ENCODE measurements at places on chromosomes 4 and X.

DNA sequence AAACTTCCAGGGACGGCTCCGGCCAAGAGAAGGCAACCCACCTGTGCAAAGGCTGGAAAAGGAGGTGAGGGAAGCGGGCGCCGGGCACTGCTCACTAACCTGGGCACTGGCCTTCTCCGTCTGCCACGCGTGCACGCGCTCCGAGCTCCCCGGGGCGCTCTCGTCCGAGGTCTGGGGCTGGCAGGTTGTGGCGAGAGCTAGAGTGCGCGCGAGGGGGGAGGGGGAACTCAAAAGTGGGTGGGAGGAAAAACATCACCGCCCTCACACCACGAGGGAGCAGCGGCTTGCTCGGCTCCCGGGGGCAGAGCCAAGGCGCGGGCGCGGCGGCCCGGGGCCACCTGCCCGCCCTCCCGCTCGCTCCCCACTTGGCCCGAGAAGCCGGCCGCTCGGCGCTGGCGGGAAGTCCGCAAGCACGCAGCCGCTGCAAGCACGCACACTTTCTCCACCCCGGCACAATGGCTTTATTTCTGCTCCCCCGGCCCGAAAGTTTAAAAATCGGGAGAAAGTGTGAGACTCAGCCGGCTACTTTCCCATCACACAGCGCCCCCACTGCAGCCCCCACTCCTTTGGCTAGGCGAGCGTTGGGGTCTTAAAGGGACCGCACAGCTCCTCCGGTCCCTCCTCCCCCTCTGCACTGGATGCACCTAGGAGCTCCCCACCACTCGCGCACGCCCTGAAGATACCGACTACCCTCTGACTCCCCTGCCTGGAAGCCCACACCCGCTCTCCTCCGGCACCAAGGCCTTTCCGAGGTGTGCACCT is at the start of gene CHRDL1:
Gene CHRDL1 (minus strand): TSS at position 173 of the 762 bp plus-strand sequence. CDS start 3,636 bp downstream, outside the sequence.
- no peak for DNase-seq

GRCh38 chr4:142811034-142811433 is 35.1 kb downstream of the INPP4B start:
- no peak for DNase-seq

GRCh38 chrX:132819711-132820264 is 138.6 kb downstream of the HS6ST2 start:
- no peak for DNase-seq

- no peak for DNase-seq
These were observed 21.6 kb downstream of the CLDN34 start for GRCh38 chrX:9988762-9989161.

- no peak for DNase-seq
These were observed 30.7 kb upstream of the SMARCA5 start for GRCh38 chr4:143482840-143483239.

DNA sequence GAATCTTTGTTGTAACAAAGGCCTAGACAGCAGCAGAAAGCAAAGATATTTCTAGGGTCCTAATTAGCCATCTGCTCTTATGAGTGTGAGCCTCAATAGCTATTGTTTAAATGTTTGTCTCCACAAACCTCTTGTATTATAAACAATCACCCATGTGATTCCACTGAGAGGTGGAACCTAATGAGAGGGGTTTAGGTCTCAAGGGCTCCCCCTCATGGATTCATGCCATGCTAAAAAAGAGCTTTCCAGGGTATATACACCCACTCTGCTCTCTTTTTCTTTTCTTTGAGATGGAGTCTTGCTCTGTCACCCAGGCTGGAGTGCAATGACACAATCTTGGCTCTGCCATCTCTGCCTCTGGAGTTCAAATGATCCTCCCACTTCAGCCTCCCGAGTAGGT is 42.1 kb downstream of the TRIM61 start:
- no peak for DNase-seq

GRCh38 chrX:68254738-68255645 is 178.3 kb downstream of the OPHN1 start:
- no peak for DNase-seq

- peak; percentile 23 for DNase-seq
These were observed 6.7 kb upstream of the ART3 start for GRCh38 chr4:76067652-76068286.

GRCh38 chr4:20395160-20395773 is 143.6 kb downstream of the SLIT2 start:
- no peak for DNase-seq

- no peak for DNase-seq
These were observed 32.7 kb downstream of the F9 start for GRCh38 chrX:139563251-139563650.

DNA sequence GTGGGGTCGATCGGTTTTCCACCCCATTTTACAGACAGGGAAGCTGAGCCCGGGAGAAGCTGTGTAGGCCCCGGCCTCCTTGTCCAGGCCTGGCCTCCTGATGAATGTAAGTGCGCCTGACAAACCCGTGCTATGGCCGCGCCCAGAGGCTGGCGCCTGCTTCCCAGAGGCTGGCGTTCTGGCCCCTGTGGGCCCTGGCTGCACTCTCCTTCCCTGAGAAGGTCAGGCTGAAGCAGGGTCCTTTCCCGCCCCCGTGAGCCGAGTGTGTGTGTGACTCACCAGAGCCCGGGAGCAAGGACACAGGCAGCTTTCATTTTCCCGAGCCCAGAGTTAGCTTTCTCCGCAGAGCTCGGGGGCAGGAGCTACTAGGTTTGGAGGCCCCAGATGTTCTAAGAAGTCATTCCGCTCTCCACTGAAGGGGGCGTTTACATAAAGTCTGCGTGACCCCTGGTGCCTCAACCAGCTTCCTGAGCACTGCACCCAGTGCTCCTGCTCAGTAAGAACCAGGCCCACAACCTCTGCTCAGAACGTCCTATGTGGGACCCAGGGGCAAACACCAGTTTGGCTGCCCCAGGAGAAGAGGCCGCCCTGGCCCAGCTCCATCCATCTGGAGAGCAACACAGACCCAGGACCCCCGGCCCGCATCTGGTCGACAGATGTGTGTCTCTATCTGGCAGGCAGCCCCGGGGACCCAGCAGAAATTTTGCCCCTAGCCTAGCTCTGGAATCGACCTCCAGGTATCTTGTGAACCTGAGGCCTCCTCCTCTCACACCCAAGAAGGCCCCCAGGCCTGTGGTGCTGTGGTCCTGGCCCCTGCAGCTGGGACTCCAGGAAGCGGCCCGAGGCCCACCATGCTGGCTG is 13.6 kb downstream of the UVSSA start:
- DNase-seq, result no peak

DNA sequence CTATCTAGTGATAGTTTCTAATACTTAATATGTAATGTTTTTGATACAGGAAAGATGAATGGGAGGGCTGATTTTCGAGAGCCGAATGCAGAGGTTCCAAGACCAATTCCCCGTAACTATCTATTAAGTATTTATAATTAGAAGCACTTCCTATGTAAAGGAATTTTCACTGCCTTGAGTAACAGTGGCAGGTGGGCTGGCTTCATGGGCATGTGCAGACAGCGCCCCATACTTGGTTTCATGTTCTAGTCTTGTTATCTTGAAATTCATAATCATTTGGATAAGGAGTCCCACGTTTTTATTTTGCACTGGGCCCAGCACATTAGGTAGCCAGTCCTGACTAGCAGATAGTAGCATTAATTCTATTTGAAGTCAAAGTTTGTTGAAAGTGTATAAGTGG is 1.7 kb downstream of the OCIAD1 start:
- no peak for DNase-seq

GRCh38 chrX:130304587-130305368 is 34.9 kb upstream of the SLC25A14 start:
- no peak for DNase-seq

- DNase-seq, result no peak
These were observed 237.1 kb upstream of the TLL1 start for GRCh38 chr4:165635951-165636350.

- DNase-seq, result no peak
These were observed 156.7 kb downstream of the TENT5D start for GRCh38 chrX:80576806-80577533.

DNA sequence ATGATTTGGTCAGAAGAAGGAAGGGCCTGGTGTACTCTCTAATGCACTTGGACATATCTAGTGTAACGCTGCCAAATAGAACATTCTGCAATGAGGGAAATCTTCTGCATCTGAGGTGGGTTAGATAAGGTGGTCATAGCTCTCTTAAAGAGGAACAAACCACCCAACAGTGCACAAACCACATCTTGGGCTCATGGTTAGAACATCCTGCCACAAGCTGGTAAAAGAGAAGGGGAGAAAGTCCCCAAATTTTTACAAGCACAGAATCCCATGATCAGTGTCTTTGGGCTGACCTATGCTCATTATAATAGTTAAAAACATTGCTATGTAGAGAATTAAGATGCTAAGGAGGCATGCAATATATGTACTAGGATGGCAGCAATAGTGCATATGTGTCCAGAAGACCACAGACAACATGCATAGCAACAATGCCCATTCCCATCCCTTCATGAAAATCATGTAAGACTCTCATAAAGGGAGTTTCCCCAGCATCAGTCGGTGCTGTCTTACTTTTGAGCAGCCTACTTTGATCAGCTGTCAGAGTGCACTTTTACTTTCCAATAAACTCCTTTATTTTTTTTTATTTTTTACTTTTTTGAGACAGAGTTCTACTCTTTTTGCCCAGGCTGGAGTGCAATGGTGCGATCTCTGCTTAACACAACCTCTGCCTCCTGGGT is 99.7 kb upstream of the SLC7A11 start:
- no peak for DNase-seq

DNA sequence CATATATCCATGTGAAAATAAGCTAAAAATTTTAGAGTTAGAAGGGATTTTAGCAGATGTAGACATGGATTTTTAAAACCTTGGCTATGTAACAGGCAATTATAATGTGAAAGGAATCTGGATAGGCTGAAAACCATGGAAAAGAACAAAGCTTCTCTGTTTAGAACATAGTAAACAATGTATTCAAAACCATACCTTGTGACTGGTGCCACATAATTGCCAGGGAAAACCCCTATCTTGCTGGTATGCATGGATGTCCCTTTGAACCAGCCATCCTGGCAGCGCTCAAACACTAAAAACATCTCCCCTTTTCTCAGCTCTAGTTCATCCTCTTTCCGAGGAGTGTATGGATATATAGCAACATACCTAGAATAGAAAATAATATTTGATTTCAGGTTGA is 110.6 kb upstream of the CBR4 start:
- no peak for DNase-seq

DNA sequence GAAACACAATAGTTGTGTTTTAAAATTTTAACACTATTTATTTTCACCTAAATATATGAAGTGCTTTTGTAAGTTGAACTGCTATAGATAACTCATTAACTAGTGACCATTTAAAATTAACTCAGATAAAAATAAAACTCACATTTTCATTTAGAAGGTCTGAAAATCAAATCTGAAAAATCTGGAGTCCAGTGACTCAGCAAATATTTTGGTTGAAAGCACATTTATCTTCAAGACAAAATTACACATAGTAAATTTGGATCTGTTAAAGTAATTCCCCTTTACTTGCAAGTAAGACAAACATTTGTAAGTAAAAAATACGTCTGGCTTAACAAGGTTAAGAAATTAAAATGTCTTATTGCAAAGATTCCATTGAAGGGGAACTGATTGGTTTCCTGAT is 589.1 kb downstream of the TRIML1 start:
- DNase-seq, result no peak

- no peak for DNase-seq
These were observed 48.3 kb downstream of the SEL1L3 start for GRCh38 chr4:25814301-25815136.

- DNase-seq, result no peak
These were observed 20.1 kb downstream of the BCORL1 start for GRCh38 chrX:130002541-130002940.

DNA sequence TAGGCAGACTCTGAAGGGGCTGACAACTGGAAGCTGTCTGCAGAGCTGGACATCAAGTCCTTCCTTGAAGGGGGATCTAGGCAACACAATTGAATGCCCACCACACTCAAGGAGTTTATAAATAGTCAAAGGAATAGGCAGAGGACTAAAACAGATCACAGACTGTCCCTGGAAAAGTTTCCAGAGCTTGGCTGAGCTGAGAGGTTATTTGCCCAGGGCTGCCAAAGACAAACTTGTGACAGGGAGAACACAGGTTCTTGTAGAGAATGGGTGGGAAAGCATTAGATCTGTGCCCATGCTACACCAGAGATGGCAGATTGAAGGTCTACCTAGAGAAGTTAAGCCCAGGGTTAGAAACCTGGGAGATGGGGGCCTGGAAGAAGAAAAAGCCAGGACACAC is 344.6 kb downstream of the MID1IP1 start:
- no peak for DNase-seq

DNA sequence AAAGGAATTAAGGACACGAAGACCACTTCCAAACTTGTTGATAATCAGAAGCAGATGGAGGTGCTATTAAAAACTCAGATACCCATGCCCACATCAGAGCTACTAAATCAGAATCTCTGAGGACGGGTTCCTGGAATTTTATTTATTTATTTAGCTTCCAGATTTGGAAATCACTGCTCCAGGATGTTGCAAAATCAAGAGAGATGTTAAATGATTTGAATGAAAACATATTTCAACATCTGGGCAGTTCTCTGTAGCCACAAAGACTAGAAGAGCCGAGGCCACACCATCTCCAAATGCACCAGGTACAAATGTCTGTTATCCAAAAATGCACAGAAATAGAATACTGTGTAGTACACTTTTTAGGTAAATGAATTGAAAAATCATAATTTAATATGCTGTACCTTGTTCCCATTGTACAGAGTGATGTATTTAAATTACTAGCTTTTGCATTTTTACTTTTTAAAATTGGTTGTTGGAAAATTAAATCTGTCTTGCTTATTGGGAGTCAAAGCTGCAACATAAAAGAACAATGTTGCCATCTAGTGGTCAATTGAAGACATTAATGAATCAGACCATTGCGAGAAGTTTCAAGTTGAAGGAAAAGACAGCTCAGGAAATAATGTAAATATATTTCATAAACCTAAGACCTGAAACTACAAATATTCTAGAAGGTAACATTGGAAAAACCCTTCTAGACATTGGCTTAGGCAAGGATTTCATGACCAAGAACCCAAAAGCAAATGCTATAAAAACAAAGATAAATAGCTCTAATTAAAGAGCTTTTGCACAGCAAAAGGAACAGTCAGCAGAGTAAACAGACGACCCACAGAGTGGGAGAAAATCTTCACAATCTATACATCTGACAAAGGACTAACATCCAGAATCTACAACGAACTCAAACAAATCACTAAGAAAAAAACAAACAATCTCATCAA is 151.3 kb upstream of the TTC29 start:
- DNase-seq, result no peak

GRCh38 chr4:185852961-185853360 is 41.0 kb upstream of the SORBS2 start:
- DNase-seq, result no peak

- DNase-seq, result no peak
These were observed 26.9 kb upstream of the HPSE start for GRCh38 chr4:83361416-83362103.

DNA sequence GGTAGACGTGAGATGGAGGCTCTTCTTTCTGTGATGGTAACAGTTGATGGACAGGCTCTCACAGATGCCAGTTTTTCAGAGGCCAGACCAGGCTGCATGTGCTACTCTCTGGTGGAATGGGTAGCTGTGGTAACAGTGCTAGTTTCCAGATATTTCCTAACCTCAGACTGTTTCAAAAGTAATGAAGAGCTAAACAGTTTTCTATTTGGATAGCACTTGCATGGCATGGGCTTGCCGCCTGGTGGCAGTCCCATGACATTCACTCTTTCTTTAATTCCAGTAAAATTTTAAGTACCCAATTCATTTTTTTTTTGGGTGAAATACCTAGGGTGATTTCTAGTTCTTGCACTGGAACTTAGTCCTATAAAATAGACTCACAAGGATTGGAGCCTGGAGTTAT is 220.2 kb upstream of the MAD2L1 start:
- no peak for DNase-seq

All from stimulated activated CD8-positive, alpha-beta memory T cell treated with anti-CD3 and anti-CD28 coated beads, Interleukin-15, amount 100 ng/mL, for 48 hours (primary cell).